Right hindlimb (tissue), 1 donor: ENCODE measurements at places on chromosomes 16 and 17.

DNA sequence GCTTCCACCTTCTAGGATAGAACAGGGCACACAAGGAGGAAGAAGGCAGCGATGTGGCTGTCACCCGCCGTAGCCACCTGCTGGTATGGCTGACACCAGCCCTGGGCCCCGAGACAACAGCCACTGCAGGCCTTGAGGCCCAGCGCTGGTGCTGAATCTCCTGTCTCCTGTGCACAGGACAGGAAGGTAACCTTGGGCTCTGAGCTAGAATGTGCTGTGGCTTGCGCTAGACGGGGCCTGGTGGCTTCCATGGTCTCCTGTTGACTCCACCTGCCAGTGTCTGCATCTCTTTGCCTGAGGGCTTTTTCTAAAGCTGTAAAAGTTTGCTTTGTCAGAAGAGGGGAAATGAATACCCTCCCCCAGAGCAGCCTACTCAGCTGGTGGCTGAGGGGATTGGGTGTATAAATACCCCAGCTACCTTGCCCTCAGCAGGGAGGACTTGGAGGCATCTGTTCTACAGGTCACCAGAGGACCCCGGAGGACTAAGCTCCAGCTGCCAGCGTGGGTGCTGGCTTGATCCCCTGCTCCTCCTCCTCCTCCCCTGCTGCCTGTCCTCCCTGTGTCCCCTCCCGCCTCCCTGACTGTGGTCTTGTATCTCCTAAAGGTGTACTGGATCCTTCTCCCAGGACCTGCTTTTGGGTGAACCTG lies 76.1 kb upstream of the SDK2 start:
- no peak for DNase-seq

DNA sequence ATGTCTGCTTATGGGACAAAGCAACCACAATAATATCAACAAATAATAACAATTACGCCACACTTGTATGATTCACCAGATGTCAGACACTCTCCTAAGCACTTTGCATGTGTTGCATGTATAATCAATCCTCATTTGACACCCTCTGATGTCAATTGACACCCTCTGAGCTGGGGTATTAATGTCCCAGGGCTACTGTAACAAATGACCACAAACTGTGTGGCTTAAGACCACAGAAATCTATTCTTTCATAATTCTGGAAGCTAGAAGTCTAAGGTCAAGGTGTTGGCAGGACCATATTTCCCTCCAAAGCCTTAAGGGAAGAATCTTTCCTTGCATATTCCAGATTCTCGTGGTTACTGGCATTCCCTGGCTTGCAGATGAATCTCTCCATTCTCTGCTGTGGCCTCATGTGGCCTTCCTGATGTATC lies 112.7 kb downstream of the NPIPB5 start:
- no peak for DNase-seq

DNA sequence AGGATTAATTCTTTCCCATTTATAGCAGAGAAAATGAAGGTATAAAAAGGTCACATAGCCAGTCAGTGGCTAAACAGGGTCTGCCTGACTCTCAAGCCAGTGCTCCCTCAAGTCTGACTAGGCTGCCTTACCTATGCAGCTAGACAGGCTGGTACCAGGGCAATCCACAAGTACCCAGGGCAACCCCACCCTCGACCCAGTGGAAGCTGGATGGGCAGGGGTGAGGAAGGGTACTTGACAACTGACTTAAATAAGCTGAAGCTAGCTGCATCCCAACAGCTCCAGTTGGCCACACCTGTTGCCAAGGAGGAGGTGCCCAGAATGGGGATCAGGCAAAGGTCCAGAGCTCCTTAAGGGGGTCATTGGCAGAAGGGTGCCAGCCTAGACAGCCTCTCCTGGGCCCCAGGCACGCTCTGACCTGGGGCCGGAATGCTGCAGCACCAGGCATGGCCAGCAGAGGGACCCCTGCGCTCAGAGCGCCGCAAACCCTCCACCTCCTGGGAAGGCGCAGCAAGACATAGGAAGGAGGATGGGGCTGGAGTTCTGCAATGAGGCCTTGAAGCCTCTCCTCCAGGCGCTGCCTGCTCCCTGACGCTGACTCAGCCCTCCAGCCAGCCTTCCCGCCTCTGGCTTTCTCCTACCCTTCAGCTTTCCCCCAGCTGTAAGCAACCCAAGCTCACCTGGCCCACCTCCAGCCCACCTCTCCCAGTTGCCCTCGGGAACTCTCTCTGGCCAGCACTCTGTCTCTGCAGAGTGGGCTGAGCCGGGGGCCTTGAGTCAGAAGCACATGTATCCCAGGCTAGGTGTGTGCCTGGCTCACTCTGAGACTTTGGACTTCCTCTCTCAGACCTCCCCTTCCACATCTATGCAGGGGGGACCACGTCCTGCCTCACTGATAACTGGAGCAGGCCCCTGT lies 28.8 kb downstream of the MPP2 start:
- peak; percentile 87 for DNase-seq

DNA sequence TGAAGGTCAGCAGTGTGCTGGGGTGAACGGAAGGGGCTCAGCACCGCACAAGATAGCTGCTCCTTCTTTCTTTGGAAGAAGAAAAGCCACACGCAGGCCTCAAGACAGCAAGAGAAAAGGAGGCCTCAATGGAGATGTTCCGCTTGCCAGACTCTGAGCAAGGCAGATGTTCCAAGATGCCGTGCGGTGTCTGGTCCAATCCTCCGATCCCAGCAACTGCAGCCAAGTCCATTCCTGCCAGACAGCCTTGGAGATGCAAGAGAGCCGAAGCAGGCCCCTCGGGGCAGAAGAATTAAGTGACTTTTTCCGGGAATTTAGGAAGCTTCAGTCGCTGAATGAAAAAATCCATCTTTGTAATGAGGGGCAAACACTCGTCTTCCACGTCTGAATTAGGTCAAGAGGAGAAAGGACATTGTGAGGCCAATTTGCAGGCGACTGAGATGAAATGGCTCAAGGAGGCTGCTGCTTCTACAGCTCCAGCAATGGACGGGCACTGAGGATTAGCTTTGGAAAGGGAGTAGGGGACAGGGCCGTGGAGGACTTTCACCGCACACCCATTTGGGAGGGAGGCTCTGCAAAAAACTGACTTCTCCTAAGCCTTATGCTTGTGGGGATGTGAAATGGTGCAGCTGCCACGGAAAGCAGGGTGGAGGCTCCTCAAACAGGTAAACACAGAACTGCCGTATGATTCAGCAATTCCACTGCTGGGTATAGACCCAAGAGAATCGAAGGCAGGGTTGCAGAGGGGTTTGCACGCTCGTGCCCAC lies 44.7 kb downstream of the RPH3AL start:
- DNase-seq: peak; percentile 83

DNA sequence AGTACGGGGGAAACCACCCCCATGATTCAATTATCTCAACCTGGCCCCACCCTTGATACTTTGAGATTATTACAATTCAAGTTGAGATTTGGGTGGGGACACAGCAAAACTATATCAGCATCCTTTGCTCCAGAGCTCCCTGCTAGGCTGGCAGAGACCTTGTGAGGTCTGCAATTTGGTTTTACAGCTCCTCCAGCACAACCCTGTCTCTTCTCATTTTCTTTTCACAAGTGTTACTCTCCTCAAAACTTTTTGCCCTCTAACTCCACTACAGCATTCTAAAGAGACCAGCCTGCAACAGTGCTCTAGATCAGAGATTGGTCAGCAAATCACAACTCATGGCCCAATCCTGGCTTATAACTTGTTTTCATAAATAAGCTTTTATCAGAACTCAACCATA lies 114.0 kb downstream of the USP31 start:
- DNase-seq: no peak

DNA sequence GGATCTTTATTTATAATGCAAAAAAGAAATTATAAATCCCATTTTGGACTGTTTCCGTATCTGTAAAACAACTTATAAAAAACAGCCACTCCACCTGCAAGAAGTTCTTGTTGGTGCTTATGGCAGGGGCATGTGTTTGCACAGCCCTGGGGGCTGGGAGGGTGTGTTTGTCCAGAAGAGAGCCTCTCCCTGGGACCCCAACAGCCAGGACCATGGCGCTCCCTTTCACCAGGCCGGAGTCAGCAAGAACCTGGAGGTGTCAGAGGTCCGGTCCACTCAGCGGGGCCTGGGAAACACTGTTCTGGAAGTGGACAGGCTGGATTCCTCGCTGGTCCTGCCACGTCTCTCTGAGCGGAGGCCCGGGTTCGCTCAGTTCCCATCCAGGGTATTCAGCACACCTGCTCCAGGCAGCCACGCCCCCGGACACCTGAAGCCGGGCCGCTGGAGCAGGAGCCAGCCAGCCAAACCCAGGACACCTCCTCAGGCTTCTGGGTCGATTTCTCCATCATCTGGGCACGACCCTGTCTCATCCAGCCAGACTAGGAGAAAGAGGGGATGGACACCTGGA lies 18.9 kb upstream of the GINS2 start:
- DNase-seq: no peak

DNA sequence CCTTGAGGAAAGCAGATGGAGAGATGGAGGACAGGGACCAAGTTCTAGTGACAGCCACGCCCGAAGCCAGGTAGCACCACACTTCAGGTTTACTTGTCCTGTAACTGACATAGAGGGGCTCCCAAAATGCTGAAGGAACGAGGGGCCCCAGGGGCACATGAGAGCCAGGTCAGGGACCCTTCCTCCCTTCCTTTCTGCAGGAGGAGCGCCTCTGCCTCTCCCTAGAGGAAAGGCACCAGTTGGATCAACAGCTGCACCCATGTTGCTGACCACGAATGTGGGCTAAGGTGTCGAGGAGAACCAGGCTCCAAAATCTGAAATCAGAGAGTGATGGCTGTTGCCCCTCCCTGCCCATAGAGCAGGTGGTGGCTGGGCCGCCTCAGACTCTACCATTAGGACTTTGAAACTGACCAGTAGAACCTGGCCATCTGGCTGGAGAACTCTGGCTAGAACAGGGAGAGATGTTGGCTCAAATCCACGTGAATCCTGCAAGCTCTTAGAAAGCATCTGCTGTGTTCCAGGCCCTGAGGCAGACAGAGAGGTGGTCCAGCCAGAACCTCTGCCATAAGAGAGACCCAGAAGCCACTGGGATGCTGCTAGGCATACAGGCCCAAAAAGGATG lies 218.8 kb downstream of the KATNIP start:
- no peak for DNase-seq

DNA sequence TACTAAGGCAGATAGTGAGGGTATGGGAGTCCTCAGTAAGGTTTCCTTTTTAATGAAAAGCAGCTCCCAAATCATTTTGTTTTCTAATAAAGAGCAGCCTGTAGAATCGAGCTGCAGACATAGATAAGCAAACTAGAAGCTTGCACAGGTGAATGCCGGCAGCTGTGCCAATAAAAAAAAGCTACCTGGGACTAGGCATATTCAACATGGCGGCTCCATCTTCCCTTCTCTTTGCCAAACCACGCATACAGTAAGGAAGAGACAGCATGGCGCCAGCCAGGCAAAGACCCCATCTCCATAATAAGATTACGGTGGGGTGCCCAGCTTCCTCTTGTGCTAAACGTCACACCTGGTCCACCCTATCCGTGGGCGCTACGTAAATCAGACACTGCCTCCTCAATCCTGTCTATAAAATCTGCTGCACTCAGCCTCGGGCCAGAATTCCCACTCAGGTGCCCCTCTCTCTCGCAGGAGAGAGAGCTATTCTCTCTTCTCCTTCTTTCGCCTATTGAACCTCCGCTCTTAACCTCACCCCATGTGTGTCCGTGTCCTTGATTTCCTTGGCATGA lies 92.7 kb upstream of the FA2H start:
- DNase-seq: no peak

GRCh38 chr17:70683936-70684335 lies 514.6 kb downstream of the KCNJ2 start:
- DNase-seq: no peak

GRCh38 chr17:81408049-81408448 lies 12.8 kb downstream of the BAHCC1 start:
- no peak for DNase-seq

DNA sequence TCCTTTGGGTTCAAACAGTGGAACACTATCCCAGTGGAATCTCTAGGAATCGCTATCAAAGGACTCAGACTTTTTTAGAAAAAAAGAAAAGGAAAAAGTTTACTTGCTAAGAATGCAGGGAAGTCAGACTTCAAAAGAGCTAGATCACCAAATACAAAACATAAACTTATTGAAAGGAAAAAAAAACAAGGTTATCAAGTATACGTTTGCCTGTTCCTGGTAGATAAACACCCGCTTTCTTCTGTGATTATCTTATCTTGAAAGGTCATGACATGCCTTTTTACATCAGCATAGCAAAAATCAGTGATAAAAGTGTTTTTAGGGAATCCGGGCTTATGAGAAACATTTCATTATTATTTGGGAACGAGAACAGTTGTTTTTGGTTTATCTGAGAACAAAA lies 129.3 kb upstream of the TMEM97 start:
- no peak for DNase-seq

GRCh38 chr17:39753514-39754160 lies 15.9 kb downstream of the GRB7 start:
- DNase-seq: peak; percentile 48

DNA sequence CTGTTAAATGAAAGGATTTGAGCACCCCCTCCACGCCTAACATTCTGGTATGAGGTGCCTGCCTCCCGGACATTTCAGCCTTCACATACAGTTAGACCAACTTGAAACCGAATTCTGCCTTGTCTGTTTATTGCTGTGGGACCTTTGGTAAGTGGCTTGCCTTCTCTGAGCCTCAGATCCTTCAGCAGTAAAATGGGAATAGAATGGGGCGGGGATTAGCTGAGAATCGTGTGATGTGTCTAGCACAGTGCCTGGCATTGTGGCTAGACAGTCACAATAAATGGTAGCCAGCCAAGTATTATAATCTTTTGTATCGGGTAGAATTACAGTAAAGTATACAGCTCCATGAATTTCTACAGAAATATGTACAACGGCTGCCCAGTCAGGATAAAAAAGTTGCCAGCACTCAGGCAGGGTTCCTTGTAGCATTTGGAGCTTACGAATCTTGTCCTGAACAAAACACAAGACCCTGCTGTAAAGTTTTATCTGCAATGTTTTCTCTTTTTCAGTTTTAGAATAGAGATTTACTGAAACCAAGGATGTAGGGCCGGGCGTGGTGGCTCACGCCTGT lies 786 bp downstream of the TMC7 start:
- no peak for DNase-seq
